ENCODE measurements at places on chromosomes 4 and X.

DNA sequence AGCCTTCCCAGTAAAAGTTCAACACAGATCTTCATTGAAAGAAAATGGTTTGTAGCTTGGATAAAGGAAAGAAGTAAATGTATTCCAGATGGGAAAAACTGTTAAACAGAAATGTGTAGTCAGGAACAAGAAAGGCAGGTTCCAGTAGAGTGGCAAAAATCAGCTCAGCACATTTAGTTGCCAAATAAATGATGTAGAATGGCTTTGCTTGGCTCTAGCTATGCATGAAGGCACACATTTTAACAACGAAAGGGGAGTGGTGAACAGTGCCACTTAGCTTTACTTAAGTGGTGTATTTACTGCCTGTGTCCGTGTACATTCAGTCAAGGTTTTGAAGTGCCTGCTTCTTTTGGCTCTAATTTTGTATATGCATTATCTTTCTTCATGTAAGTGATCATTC is 644.5 kb upstream of the ATOH1 start:
- DNase-seq, result no peak

DNA sequence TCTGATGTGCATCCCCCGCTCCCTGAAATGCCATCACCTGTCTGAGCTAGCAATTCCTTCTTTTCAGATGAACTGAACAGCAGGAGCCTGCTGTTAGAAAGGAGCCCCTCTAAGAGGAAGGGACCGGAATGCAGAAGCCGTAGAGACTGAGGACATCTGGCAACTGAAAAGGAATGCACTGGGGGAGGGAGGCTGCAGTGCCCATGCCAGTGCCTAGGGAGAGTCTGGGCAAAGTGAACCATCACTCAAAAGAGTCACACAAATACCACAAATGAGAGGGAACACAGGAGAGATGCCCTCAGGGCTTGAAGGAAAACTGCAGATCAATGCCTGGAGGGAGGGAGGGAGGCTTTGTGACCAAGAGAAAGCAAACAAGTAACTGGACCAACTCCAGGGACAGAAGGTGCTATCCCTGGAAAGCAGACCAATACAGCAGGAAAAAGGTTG is 93.9 kb upstream of the CBR4 start:
- DNase-seq, result no peak

- no peak for DNase-seq
Observed at GRCh38 chr4:65719635-65720034, 49.3 kb upstream of the EPHA5 start.

GRCh38 chrX:150038986-150039599 is 100.8 kb upstream of the EOLA2 start:
- peak; percentile 59 for DNase-seq

DNA sequence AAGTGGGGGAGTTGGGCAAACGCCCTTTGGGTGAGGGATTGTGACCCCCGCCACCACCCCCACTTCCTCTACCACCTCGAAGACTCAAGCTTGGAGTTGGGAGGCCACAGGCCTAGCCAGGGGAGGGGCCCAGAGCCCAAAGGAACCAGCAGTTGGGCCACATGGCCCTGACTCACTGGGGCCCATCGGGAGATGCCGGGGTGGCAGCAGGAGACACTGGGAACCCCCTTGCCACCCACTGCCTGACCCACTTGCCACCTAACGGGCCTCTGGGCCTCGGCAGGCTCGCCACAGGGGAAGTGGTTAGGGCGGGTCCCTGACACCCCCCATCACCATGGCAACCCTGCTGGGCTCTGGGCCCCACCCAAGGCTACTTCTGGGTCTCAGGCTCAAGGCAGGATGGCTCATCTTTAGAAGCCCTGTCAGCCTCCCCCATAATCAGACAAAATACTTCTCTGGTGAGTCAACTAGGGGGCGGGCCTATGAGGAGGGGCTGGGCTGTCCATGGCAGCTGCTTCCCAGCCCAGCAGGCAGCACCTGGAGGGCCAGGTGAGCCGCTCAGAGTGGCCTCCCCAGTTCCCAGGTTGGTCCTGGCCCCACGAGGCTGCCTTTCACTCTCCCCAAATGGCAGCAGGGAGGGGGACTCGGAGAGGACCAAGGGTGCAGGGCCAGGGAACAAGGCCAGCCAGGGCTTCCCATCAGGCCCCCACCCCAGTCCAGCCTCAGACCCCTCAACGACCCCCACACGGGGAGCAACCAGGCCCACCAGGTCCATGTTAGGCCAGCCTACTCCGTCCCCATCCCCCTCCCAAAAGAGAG is 5.6 kb downstream of the FLNA start:
- DNase-seq, result peak; percentile 91

- no peak for DNase-seq
Observed at GRCh38 chr4:184826691-184827270, 1.0 kb upstream of the ACSL1 start.

GRCh38 chr4:150098214-150098613 is 20.0 kb downstream of the DCLK2 start:
- no peak for DNase-seq

DNA sequence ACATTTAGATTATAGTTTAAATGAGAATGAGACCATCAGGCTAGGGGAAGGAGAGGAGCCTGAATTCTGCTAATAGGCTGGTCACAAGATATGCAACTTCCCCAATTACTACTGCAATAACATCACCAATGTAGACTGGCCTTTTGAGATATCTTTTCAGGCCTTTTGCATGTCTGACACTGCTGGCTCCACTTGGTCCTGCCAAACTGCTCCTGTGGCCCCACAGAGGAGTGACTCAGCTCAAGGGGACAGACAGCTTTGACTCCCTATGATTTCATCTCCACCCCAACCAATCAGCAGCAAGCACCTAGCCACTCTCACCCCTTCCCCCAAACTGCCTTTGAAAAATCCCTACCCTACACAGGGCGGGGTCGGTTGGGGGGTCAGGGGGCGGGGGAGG is 22.8 kb downstream of the GPRIN3 start:
- DNase-seq, result no peak

DNA sequence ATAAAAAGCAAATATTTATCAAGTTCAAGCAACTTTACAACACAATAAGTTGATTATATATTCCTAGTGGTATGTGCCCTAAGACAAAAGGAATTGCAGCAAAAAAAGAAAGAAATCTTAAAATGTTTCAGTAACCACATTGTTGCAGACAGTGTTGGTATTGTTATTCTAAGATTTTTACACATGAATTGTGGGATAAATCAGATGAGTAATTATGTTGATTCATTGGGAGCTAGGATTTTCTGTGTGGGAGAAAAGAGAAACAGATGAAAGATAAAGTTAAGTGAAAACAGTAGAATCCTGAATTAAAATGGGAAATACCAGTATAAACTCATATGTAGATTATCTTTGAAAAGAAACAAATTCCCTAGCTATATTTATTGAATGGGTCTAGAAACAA is 362.4 kb downstream of the PPP3CA start:
- DNase-seq, result peak; percentile 82

DNA sequence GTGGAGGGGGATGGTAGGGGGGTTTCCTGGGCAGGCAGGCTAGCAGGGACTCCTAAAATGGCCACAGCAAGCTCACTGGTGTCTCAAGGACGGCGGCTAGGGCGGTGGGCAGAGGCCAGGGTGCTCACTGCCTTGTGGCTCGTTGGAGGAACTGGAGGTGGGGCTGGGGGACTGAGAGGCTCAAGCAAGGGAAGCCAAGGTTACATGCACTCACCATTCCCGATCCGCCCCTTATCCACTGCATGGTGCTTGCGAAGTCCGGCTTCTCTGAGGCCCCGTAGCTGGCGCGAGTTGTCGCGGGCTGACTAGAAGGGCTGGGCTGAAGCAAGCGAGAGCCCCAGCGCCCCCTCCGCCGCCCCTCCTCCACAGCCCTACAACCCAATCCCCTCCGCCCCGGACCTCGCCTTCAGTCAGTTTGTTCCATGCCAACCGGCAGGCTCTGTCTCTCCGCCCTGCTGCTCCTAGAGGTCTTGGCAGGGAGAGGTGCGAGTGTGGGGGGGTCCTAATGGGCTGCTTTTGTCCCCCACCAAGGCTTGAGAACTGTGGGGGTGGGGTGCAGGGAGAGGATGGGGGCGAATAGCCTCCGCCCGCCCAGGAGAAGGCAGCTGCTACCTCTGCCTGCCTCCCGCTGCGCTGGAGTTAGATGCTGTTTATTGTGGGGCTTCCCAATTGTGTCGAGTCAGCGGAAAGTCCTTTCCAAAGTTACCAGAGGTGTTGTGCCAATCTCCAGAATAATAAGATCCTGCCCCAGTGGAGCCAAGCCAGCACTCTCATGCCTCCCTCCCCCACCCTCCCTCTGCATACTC is at the start of gene ARHGEF9:
TSS of gene ARHGEF9 (minus strand) at position 313 of the 806 bp plus-strand sequence. CDS start at position 244, 69 bp downstream.
- DNase-seq, result peak; percentile 4

Data from fibroblast of upper back skin (primary cell).